ENCODE measurements at places on chromosomes 1 and 21.

GRCh38 chr21:22311741-22312462 is 1313.7 kb downstream of the NCAM2 start:
- DNase-seq: no peak

- no peak for DNase-seq
These were observed 1.9 kb downstream of the WDR26 start for GRCh38 chr1:224432672-224433040.

GRCh38 chr1:55214212-55214933 is 791 bp downstream of the USP24 start:
- no peak for DNase-seq

- DNase-seq: no peak
These were observed 27.5 kb upstream of the PLPPR4 start for GRCh38 chr1:99236756-99237155.

DNA sequence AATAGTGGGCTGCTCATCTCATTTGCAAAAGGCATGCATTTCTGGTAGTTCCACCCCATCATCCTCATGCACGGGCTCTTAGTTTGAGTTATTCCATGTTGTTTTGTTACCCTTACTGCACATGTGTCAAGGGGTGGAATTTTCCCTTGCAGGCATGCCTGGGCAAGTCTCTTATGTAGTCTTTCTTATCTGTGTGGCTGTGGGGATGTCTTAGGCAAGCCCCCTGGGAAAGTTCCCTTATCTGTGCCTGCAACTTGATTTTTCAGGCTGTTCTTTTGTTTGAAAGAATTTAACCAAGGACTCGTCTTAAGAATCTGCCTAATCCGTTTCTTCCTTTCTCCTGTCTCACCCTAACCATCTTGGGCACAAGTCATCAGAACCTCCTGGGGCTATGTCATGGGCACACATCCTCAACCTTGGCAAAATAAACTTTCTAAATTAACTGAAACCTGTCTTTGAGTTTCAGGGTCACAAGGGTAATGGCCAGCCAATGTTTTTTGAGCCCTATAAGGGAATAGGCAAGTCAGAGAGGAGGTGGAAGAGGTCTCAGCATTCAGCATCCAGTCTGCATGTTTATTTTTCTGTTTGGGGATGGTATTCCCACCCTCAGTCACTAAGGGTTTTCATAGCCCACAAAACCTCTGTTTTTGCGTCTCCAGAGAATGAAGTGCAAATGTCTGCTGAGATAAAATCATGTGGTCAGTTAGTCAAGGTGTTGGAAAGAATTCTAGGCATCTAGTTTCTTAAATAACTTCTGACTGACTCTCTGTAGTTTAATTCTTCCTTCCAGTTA is 579.7 kb downstream of the PLA2G4A start:
- DNase-seq: no peak

GRCh38 chr1:157155658-157156057 is 17.5 kb upstream of the ETV3 start:
- no peak for DNase-seq

DNA sequence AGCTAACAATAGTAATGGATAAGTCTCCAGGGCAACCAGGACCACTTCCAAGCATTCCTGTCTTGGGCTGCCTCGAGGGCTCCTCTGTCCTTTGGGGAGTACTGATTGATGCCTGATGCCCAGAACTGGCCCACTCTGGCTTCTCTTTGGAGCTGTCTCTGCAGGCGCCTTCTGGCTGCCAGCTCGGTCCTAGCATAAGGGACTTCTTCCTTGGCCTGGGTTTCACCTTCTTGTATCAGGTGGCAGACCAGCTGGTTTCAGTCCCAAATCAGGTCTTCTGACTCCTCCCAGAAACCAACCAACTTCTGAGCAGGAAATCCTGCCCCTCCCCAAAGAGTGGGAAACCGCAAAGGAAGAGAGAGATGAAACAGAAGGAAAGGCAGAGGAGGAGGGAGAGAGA is 10.6 kb downstream of the G0S2 start:
- DNase-seq: no peak

DNA sequence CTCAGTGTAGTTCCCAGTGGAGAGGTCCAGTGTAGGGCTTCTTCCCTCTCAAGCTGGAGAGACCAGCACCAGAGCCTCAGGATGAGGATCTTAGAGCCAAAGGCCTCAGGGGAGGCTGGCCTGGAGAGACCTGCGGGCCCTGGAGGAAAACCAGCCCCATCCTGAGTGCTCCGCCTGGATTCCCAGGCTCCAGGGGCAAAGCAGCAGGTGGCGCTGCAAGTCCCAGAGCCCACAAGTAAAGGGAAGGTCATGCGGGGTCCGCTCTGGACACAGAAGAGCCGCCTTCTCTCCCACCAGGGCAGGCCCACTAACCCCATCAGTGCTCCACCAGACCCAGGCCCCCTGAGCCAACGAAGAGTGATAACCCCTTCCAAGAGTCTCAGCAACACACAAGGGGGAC is 22.7 kb downstream of the PGBD5 start:
- no peak for DNase-seq

DNA sequence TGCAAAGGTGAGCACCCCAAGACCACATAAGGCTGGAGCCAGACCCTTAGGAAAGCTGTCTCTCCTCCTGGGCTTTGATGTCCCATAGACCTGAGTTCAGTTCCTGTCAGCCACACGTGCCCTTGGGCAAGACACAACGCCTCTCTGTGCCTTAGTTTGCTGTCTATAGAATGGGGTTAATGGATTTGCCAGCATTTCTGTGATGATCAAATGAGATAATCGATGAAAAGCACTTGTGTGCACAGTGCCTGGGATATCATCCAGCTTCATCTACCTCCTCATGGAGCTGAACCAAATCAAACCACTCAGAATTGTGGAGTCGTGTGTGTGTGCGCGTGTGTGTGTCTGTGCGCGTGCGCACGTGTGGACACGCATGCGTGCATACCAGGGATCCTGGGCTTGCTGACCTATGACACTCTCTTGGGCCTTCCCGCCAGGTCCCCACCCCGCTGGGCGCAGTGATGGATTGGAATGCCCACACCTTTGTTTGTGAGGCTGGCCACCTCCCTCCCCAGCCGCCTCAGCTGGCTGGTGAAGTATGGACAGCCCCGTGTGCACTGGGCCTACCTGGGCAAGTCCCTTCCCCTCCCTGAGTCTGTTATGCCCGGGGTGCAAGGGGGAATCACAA is 5.2 kb downstream of the TTC22 start:
- DNase-seq: no peak

DNA sequence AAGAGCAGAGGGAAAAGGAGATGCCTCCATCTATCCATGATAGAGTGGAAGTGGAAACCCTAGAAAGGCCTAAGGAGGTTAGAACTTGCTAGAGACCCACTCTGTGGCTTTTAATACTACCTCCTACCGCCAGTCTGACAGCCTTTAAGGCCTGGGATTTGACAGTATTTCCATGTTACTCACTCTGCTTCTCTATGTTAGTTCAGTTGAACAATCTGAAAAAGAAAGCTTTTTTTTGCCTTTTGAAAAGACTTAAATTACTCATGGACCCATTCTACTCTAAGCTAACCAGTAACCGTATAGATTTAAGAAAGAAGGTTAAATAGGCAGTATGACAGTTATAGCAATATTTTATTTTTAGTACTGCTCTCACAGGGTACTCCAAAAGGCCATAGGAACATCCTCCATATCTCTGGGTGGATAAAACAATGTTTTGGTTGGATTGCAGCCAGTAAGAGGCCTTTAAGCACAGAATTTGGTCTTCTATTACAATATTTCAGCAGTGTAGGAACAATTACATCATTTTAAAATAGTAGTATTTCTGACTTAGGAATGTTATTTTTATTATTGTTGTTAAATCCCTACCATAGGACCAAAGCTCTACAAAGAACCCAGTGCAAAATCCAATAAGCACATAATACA is 15.9 kb upstream of the GPR25 start:
- DNase-seq: no peak

DNA sequence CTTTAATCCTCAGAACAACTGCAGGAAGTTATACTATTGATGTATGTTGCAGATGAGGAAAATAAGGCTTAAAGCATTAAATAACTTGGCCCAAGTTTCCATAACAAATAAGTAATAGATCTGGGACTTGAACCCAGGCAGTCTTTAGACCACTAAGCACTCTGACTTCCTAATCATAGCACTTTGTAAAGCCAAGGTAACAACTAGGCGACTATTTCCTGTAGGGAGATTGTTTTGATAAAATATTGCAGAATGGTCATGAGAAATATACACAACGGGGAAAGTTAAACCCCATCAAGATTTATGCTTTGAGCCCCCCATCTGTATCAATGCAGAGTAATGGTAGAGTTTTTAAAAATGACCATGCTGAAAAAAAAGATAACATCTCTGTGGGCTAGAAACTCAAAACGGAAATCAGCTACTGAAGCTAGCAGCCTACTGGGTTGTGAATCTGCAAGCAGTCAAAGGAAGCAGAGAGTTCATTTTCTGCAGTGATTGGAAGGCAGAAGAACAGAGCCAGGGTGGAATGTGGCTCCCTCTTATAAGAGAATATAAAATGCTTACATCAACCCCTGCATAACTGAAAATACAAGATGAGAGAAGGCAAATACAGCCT is 111.2 kb upstream of the OLIG2 start:
- DNase-seq: no peak

DNA sequence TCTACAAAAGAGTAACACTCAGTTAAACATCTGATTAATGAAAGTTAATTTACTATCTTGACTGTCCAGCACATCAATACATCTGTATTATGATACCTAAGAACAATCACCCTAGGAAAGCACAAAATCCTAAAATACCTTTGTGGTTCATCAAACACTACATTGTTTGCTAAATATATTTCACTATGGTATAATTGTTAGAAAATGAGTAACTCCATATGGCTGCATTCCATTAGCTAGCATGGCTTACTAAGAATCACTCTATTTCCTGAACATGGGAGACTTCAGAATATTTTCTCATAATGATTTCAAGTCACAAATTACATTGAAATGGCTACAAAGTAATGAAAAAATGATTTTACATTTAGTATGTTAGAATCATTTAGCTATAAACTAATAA is 12.5 kb downstream of the TRMT1L start:
- no peak for DNase-seq

- no peak for DNase-seq
These were observed 27.7 kb downstream of the CAPZB start for GRCh38 chr1:19457607-19458006.

DNA sequence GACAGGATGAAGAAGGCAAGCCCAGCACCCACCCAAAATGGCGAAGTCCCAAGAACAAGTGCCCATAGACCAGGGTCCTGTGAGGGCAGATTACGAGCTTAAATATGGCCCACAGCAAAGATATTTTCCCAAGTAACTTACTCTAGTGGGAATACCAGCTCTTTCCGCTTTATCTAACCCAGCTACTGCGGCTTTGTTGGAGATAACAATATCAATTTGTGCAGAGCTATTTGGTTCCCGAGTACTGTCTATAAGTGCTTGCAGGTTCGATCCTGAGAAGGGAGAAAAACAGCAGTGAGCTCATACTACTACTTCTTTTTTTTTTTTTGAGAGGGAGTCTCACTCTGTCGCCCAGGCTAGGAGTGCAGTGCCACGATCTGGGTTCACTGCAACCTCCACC is 14.3 kb upstream of the DNAJC28 start:
- no peak for DNase-seq

GRCh38 chr1:48619539-48619938 is 147.5 kb upstream of the SPATA6 start:
- no peak for DNase-seq

All from stimulated activated CD8-positive, alpha-beta memory T cell treated with anti-CD3 and anti-CD28 coated beads, Interleukin-4, amount 100 ng/mL, for 4 hours (primary cell).